ENCODE measurements at places on chromosomes 3 and 15. TPM values are rescaled to one million over a fixed set of nuclear protein-coding genes. Genes with fewer than 3 reads are reported as not detected.

DNA sequence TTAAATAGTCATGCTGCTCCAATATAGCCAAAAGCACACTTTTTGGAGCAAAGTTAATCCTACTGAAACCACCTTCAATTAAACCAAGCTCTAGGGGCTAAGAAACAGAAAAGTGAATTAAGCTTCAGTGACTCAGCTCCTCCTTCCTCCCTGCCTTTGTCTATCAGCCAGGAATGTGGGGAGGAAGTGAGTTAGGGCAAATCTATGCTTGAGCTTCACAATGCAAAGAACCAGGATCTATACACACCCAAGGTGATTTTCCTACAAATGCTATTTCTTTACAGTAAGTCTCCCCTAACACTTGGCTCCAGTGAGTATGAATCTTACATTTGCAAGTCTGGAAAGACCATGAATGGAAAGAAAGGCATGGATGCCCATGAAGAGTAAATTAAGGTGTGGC, 212.1 kb downstream of the P3H2 start:
- DNase-seq, result no peak

- no peak for DNase-seq
Measured at GRCh38 chr15:28967990-28968389, 82.2 kb downstream of the APBA2 start.

DNA sequence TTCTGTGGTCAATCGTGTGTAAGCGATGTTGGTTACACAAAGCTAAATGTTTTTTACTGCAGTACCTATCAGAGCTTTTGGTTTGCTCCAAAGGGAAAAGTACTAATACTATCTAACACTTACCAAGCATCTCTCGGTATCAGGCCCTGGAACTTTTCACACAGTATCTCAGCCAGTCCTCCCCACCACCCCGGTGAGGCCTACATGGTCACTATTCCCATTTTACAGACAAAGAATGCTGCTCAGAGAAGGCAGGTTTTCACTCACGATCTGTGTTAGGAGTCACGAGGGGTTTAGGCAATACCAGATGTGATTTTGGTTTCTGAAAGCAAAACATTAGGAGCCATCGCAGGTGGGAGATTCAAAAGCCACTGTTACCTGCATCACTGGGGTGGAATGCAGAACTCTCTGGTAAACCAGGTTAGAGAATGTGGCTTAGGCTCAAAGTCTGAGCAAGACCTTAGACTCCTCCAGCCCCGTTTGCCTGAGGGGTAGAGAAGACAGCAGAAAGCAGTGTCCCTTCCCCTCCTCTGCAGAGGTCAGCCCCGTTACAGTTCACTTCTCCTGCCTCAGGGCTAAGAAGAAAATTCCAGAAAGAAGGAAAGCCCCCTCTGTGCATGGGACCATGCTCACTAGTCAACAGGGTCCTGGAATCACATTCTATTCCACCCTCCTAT, 57.2 kb downstream of the XXYLT1 start:
- DNase-seq, result no peak

DNA sequence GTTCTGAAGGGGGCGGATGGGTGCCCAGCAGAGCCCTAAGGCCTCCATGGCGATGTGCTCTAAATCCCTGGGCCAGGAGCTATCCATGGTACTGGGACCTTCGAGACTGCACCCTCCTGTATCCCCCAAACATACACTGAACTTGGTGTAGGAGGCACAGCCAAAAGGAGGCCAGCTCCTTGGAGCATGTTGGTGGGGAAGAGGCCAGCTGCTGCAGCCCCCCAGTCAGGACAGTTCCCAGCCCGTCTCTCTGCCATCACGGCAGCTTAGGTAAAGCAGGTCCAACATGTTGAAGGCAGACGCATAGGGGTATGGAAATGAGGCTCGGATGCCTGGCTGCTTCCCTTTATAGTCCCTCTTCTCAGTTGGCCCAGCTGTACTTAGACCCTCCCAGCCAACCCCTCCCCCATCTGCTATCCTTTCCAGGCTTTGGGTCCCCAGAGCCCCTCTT, 1.8 kb downstream of the CAMKV start:
- DNase-seq, result no peak

Gene IGSF10
- 0.02 TPM for total RNA-seq

Gene GADL1
- total RNA-seq, result not detected

Gene STIMATE
- total RNA-seq, result 35.0 TPM

Gene ITIH3
- total RNA-seq, result not detected

GRCh38 chr3:182027366-182027765, 315.6 kb downstream of the SOX2 start:
- DNase-seq, result no peak

GRCh38 chr3:155863072-155863784, 7.2 kb upstream of the GMPS start:
- DNase-seq, result no peak

DNA sequence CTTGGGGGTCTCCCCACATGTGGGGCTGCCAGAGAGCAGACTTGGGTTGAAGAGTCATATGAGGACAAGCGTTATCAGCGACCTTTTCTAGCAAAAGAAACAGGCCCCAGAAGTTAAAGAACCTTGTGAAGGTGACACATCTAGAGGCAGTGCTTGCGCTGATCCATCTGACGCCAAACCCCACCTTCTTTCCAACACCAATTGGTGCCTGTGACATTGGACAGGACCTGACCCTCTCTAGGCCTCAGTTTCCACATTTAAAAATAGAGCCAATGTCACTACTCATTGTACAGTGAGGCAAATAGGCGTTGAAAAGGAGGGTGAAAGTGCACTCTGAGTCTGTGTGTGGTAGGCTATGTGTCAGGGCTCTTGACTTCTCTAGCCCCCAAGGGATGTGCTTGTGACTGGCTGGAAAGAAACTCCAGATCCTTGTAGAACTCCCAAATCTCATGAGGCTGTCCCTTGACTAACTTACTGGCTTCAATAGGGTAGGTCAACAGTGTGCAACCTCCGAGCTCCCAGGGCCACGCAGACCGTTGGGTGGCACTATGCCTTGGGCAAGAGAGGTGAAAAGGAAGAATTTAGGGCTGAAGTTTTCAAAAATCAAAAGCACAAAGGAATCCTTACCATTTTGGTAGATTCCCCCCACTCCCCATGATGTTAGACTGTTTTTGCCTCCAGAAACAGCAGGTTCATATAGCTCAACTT, 666 bp upstream of the FAM219B start:
- no peak for DNase-seq

DNA sequence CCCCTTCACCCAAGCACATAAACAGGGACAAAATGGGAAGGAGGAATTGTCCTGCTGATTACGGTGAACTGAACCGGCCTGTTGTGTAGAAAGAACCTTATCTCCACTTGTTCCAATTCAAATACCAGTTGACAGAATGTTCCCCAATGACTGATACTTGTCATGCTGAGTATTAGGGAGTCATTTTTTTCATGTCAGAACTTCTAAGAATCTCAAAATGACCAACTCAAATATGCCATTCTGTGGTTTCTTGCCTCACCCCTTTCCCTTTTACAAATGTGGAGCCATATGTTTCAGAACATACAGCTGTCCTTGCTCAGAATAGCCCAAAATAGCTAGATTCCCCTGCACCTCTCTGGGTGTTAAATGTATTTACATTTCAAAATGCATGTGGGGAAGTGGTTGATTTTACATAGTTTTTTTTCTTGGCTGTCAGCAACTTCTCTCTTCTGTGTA, 405.9 kb upstream of the TBL1XR1 start:
- DNase-seq, result no peak

GRCh38 chr3:122975163-122975923, 52.2 kb downstream of the SEMA5B start:
- peak; percentile 21 for DNase-seq

Gene PSTPIP1
- total RNA-seq, result 228 TPM

Gene RTP1
- total RNA-seq, result not detected

GRCh38 chr3:141337523-141337854, 30.8 kb upstream of the ZBTB38 start:
- no peak for DNase-seq

- no peak for DNase-seq
Measured at GRCh38 chr15:81061490-81062253, 60.9 kb downstream of the TLNRD1 start.

Gene SAXO2
- total RNA-seq, result 6.5 TPM
